ENCODE measurements at places on chromosomes 5 and 9. TPM values are rescaled to one million over a fixed set of nuclear protein-coding genes. Genes with fewer than 3 reads are reported as not detected.

SPEF2 gene
- 2.2 TPM for polyA plus RNA-seq

WHRN gene
- 1.4 TPM for polyA plus RNA-seq

PCDHGB3 gene
- polyA plus RNA-seq, result 0.06 TPM

FUT7 gene
- polyA plus RNA-seq, result 20.6 TPM

ECM2 gene
- not detected for polyA plus RNA-seq

GRCh38 chr9:79610019-79610631, 38.4 kb downstream of the TLE4 start:
- DNase-seq, result no peak

GRCh38 chr5:149094996-149095395, 32.1 kb upstream of the SH3TC2 start:
- DNase-seq, result no peak

GRCh38 chr9:75803130-75803529, 87.3 kb upstream of the PCSK5 start:
- DNase-seq, result no peak

DNA sequence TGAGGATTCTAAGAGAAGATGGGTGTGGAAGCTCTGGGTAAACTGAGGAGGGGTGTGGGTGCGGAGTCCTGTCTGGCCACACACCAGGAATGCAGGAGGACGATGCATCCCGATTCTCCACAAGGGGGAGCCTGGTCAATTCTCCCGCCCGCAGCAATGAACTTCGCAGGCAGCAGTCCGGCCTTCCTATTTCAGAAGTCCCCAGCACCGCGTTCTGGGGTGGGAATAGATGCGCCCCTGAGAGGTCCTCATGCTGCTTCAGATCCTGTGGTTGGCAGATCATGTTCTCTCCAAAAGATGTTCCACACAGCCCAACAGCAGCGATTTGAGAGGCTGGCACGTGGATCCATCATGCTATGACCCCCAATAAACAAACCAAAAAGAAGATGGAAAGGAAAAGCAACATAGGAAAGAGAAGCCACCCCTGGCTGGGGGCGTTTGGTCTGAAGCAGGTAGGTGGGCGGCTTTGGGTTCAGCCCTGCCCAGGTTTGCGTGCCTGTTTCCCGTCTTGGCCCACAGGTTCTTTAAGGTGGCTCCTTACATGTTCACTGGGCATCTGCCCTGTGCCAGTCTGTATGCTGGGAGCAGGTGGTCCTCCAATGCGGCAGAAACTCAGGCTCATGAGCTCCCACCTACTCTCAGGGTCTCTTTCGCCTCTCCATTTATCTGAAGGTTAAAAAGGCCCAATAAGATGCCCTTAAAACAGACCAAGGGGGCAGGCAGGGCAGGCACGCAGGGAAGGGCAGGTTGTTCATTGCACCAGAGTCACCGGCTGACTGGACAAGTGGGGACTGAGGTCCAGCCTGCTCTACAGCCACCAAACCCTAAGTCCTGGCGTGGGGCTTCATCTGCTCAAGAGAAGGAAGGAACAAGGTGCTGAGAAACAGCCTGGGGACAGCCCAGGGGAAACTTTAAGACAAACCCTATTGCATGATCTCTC, 171.6 kb downstream of the PAX5 start:
- no peak for DNase-seq
